T-helper 2 cell (primary cell): ENCODE measurements at places on chromosomes 12 and 14.

DNA sequence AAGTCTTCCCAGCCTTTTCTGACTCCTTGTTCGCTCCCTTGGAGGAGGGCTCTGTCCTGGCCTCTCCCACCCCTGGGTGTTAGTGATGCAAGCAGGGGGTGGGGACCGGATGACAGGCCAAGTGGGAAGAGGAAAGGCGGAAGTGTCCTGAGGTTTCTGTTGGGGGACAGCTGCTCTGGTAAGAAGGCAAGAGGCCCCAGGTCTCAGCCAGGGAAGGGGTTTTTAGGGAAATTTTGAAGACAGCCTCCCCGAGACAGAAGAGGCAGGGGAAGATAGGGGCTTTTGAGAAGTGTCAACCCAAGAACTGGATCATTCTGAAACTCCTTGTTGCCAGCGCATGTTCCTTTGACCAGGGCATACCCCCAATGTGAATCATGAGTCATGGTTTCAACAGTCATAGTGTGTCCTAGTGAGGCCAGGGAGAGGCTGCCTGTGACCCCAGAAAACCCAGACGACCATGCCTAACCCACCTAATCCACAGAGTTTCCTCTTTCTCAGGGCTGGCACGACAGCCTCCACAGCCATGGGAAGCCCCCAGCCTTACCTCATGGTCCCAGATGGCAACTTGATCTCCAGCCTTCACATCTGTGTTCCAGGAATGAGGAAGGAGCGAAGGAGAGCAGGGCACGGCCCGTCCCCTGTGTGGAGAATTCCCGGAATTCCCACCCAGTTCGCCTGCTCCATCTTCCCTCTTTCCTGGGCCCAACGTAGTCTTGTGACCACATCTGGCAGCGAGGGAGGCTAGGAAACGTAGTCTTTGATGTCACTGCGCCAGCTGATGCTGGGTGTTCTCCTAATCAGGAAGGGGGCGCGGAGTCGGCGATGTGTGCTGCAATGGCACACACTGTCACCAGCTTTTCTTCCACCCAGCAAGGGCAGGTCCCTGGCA lies 4.9 kb upstream of the GPR132 start:
- DNase-seq = no peak

- DNase-seq = no peak
Observed at GRCh38 chr12:10119066-10119465, 10.9 kb downstream of the CLEC7A start.

DNA sequence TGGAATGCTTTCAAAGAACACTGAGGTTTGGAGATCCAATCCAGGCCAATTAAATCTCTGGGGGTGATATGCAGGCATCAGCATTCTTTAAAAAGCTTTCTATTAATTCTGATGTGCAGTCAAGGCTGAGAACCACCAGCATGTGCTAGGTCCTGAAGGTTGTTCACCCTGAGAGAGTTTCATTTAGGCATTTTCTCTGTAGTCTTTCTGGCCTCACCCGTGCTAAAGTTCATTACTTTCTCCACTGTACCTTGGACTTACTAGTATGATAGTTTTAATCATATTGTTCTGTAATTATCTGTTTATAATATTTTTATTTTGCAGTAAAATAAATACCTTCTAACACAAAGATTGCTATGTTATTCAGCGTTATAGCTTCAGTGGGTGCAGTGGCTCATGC lies 32.9 kb downstream of the SOS2 start:
- no peak for DNase-seq

- DNase-seq = no peak
Observed at GRCh38 chr12:130132831-130133511, 29.3 kb upstream of the FZD10 start.

DNA sequence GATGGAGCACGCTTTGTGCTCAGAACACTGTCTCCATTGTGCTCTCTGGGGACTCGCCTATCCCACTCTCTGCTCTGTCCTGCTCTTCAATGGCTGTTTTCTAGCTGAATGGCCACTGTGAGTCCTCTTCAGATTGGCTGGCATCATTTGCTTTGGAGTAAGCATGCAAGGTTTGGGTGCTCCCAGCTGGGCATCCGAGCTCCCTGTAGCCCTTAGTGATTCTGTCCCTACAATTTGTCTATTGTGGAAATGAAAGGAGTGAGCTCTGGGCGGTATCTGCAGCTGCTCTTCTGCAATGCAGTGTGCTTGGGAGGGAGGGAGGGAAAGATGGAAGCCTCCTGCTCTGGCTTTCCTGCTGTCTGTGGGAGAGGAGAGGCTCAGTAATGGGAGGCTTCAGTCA lies 84.8 kb downstream of the SMOC1 start:
- DNase-seq = no peak

GRCh38 chr12:78210894-78211302 lies 380.2 kb downstream of the NAV3 start:
- DNase-seq = no peak

DNA sequence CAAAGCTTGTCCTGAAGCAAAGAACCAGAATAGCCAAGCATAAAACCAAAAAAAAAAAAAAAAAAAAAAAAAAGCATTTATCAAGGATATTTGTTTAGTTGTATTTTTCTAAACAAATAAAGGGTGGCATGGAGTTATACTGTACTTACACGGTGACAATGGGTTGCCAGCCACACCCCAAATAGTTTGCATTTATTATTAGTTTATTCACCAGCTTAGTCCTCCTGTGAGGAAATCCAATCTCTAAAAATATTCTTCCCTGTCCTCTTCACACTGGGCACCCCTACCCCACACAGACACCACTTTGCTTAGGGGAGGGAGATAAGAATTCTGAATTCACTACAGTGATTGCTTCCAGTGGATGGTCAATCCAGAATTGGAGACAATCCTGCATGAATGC lies 18.9 kb downstream of the PLEKHG7 start:
- DNase-seq = no peak

DNA sequence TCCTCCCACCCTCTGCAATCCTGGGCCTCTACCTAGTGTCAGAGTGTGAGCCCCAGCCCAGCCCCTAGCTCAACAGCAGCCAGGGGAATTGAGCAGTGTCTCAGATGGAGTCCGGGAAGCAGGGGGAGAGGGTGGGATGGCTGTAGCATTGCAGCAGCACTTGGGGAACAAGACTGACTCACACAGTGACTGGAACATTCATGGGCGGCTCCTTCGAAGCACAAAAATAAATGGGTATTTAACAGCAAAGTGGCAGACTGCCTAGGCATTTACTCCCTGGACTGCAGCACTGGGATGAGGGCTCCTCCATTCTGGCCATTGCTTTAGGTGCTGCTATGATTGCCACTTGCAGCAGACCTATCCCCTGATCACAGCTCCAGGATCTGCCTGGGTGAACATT lies 46.0 kb upstream of the STK38L start:
- DNase-seq = no peak

DNA sequence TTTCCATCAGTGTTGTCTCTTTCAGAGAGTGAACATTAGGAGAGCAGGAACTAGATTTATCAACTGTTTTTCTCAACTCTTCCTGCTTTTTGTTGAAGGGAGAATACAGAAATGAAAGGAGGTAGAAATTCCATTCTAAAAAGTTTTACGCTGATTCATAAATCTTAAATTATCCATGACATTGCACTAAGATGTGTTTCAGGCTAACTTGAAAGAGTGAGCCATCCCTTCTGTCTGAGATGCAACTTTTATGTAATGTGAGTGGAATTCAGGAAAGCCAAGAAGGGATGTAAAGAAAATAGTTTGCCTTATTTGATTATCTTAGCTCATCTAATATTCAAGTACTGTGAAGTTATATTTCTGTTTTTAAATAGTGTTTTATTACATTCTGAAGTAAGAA lies 349.5 kb upstream of the RGS6 start:
- DNase-seq = no peak

DNA sequence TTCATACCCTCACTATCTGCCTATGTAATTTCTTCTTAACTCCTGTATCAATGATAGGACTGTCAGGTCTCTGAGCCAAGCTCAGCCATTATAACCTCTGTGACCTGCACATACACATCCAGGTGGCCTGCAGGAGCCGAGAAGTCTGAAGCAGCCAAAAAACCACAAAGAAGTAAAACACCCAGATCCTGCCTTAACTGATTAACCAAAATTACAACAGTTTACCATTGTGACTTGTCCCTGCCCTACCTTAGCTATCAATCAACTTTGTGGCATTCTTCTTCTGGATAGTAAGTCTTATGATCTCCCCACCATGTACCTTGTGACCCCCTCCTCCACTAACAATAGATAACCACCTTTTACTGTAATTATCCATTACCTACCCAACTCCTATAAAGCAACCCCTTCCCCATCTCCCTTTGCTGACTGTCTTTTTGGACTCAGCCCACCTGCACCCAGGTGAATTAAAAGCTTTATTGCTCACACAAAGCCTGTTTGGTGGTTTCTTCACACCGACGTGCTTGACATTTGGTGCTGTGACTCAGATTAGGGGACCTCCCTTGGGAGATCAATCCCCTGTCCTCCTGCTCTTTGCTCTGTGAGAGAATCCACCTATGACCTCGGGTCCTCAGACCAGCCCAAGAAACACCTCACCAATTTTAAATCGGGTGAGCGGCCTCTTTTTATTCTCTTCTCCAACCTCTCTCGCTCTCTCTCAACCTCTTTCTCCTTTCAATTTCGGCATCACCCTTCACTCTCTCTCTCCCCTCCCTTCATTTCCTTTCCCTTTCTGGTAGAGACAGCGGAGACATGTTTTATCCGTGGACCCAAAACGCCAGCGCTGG lies 11.5 kb upstream of the LGMN start:
- DNase-seq = peak; percentile 68

GRCh38 chr14:99192830-99193229 lies 79.2 kb downstream of the BCL11B start:
- DNase-seq = no peak

DNA sequence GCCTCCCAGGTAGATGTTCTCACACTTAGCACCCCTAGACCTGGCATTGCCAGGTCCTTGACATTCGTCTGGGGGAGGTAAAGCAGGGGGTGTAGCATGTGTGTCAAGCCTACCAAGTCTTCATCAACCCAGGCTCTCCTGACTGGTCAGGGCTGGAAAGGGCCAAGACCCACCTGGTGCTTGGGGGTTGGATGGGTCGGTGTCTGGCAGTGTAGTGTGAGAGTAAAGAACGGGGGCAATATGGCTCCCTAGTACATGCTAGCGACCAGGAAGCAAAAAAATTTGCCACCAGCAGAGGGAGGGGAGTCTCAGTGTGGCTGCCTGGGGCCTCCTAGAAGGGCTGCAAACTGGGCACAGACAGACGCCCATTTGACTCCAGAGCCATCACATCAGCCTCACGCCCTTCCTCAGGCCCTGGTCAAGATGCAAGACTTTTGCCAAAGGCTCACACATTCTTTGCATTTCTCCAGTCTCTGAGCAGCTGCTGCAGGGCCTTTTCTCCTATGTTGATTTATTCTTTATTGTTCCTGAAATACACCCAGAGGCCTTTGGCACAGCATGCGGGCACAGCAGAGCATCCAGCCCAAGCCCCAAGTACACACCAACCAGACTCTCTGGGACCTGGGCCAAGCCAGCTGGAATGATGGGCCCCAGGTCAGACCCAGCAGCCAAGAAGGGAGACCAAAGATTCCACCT lies 38.3 kb upstream of the PNMA1 start:
- DNase-seq = no peak

GRCh38 chr14:53390008-53390407 lies 236.9 kb upstream of the DDHD1 start:
- no peak for DNase-seq

DNA sequence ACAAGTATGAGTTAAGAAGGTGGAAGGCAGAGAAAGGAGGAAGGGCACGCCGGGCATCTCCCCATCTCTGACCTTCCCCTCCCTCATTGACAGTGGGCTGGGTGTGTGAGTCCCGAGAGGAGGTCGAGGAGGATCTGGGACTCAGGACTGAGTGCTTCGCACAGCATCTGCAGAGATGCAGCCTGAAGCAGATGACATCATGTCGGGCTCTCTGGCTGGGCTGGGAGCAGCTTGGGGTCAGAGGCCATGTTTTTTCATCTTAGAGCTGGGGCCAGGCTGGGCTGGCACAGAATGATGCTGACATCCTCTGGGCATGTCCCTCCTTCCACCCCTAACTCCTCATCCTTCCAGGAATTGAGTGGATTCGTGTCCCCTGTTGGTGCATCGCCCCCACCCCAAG lies 43.5 kb downstream of the CMKLR1 start:
- DNase-seq = no peak

- no peak for DNase-seq
Observed at GRCh38 chr14:103328941-103329340, 5.1 kb upstream of the EIF5 start.

GRCh38 chr14:71586131-71586897 lies 345.9 kb upstream of the RGS6 start:
- DNase-seq = no peak

DNA sequence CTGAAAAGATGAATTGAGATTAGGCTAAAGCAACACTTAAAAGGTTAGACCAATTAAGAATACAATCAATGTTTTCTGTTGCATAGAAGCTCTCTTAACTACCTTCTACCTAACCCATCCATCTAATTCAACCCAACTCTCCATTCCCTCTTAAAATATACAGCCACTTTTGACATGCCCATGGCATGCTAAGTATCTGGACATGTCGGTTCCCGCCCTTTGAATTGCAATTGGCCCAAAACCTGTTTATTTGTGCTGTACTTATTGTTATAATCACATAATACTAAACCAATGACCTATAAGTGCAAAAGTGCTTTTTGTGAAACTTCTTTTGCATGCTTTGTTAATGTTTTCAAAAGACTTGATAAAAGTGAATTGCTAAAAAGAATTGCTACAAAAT lies 37.6 kb upstream of the APPL2 start:
- DNase-seq = no peak
